ENCODE measurements at places on chromosomes 13 and 19.
A peak's percentile ranks its signal among the peaks of the same experiment; 100 is the strongest.

GRCh38 chr13:113216254-113217048 is 7.0 kb downstream of the CUL4A start:
- no peak for DNase-seq

- peak; percentile 66 for DNase-seq
Measured at GRCh38 chr19:47305309-47305751, 4.3 kb upstream of the C5AR1 start.

GRCh38 chr19:788686-788982 is 8.6 kb upstream of the PTBP1 start:
- no peak for DNase-seq

DNA sequence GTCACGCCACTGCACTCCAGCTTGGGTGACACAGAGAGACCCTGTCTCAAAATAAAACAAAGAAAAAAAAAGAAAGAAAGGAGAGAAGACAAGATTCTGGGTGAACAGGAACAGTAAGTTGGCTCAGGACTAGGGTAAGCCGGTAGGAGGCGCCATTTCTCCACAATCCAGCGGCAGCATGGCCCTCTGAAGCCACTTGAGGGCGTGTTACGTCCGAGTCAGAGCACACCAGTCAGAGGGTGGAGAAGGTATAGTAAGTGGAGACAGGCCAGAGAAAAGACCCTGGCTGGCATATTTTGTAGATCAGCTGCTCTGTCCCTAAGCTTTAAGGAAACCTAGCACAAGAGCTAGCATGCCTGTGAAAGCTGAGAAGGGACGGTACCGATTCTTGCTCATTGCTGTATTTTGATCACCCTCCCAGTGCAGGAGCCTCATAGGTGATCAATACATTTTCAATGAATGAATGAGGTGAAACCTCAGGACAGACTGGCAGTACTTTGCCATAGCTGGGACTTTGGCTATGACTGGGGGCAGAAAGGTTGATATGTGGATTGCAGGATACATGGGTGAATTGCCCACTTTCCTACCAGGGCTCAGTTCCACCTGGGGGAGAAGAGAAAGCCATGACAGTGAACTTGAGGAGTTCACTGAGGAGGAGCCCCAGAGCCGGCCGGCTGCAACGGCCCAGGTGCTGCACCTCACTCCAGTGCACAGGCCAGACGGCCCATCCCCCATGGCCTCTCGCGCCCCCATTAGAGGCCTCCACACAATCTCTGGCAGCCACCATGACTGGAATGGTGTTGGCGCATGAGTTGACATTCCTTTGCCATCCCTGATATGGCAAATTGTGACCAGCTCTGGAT is 23.5 kb downstream of the POU2F2 start:
- DNase-seq, result peak; percentile 85

DNA sequence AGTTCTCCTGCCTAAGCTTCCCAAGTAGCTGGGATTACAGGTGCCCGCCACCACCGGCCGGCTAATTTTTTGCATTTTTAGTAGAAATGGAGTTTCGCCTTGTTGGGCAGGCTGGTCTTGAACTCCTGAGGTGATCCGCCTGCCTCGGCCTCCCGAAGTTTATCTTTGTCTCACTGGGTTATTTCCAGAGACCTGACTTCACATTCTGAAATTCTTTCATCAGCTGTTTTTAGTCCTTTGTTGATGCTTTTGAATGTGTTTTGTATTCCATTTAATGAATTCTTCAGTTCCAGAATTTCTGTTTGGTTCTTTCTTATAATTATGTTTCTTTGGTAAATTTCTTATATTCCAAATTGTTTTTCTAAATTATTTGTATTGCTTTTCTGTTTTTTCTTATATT is 55.4 kb upstream of the MLNR start:
- no peak for DNase-seq

DNA sequence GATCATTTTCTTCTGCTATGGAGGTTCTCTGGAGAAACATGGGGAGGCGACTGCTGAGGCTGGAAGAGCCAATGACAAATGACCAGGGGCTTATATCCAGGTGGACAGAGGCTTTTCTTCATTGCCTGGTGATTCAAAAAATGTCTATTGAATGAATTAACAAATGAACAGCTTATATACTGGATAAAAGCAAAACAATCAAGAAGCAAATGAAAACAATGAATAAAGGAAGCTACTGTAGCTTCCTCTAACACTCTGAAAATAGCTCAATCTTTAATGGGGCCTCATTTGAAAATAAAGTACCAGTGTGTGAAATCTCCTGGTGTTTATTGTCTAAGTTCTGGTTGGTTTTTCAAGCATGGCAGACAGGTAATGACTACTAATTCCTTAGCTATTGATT is 167.5 kb upstream of the TMTC4 start:
- no peak for DNase-seq

DNA sequence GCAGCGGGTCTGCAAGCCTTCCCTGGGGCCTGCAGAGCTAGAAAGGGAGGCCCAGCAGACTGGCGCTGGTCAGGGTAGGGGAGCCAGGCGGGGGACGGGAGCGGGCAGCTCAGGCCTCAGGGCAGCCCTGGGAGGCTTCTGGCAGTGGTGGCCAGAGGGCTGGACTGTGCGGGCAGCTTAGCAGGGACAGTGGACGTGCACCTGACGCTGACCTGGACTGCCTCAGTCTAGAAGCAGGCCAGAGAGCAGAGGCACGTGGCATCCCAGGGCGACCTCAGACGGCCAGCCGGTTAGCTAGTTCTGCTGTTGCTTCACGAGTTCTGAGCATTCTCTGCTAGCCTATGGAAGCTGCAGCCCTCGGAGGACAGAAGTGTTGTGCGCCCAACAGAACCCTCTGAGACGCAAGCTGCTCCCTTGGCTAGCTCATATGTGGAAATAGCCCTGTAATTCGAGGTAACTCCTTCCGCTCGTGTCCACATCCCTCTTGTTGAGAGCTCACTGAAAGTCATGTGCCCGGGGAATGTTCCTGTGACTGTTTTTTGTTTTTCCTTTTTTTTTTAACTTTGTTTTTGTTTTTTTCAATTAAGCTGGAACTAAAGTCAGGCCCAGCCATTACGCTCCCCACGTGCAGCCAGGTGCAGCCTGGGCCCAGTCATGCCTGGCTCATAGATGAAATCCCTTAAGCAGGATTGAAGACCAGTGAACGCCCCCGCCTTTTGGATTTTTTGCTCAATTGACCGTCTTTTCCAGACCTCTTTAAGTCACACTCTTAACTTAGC is 1.9 kb upstream of the FAM174C start:
- no peak for DNase-seq

DNA sequence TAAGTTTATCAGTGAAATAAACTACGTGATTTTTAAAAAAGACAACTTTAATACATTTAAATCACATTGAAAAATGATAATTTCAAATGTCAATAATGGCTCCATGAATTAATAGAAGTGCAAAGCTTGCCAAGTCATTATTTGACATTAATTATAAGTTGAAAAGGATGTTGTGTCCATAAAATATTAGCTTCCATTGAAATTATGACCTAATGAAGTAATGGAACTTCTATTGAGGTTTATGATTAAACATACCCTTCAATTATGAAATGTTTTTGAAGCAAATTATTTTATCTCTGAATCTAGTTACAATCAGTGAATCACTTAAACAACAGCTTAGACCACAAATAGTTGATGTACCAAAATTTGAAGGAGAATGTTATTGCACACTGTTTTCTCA is 144.2 kb downstream of the SLITRK6 start:
- DNase-seq, result no peak

GRCh38 chr13:110018009-110018408 is 231.6 kb upstream of the IRS2 start:
- no peak for DNase-seq

- no peak for DNase-seq
Measured at GRCh38 chr13:51364404-51365008, 25.0 kb downstream of the SERPINE3 start.

- DNase-seq, result no peak
Measured at GRCh38 chr19:5054551-5055456, 85.9 kb downstream of the KDM4B start.

DNA sequence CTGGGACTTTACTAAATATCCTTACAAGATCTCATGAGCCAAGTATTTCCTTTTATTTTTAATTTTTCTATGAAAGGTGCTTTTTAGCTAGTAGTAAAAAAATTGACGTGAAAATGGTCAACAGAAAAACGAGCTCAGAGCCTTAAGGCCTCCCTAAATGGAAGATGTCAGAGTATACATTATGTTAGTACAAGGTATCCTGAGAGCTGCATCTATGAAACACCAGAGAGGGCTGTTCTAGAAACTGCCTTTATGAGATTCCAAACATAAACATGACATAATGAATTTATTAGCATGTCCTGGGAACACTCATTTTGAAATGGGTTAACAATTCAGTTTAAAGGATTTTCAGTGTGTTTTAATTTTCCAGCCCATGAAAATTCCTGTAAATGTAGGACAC is 146.6 kb downstream of the PCDH9 start:
- no peak for DNase-seq

DNA sequence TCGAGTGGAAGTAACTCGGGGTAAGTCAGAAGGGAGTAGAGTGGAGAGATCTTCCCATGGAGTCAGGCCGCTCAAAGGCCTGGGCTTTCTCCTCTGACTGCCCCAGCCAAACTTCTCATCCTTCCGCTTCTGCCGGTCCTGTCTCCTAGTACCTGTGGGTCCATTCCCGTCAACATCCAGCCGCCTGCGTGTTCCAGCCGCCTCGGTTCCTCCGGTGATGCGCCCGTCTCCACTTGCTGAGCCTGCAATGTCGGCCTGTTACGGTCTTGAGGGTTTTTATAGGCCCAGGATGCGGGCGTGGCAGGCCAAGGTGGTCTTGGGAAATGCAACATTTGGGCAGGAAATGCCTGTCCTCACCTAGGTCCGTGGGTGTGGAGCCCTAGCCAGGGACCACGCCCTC is 38.3 kb downstream of the RASL11A start:
- DNase-seq, result no peak

DNA sequence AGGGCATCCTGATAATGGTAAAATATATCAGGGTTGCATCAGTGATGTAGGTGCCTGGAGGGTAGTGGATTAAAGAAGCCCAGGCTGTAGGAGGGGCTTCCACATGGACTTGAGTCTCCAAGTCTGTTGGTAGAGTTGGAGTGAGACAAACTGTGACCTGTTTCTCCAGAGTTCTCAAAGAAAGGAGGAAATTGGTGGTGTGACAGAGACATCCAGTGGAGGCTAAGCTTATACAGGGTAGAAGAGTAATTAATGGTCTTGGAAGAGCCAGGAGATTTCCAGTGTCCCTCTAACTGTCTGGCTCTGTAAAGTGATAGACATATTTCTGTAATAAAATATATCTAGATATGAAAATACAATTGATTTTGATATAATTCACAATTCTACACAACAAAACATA is 61.1 kb downstream of the GPC5 start:
- no peak for DNase-seq

DNA sequence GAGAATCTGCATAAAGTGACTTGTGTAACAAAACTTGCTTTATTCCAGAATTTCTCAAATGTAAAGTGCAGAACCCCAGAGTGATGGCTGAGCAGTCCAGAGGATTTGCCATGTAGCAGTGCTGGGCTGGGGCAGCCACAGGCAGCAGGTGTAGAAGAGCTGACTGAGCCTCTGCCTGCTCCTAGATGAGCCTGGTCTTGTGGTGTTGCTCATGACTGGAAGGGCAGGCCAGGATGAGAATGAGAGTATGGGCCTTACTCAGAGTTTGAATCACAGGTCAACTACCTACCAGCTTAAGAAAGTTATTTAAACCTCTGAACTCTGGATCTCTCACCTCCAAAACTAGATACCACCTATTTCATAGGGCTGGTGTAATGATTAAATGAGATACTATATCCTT is 2.9 kb upstream of the C13orf42 start:
- DNase-seq, result no peak

DNA sequence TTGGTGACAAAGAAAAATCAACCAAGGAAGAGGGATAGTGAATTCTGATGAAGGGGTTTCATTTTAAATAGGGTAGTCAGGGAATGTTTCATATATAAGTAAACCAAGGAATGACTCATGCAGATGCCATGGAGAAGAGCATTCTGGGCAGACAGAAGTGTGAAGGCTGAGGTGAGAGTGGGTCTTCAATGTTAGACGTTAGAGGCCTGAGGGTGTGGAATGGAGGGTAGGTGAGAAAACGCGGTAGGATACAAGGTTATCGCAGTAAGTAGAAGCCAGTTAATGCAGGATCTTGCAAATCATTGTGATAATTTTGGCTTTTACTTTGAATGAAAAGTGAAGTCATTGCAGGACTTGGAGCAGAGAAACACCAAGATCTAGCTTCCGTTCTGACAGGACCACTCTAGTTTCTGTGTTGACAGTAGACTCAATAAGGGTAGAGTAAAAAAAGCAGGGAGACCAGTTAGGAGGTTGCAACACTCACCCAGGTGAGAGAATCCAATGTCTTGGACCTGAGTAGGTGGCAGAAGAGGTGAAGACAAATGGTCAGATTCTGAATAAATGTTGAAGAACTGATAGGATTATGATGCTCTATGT is 225.2 kb upstream of the TMTC4 start:
- DNase-seq, result no peak

DNA sequence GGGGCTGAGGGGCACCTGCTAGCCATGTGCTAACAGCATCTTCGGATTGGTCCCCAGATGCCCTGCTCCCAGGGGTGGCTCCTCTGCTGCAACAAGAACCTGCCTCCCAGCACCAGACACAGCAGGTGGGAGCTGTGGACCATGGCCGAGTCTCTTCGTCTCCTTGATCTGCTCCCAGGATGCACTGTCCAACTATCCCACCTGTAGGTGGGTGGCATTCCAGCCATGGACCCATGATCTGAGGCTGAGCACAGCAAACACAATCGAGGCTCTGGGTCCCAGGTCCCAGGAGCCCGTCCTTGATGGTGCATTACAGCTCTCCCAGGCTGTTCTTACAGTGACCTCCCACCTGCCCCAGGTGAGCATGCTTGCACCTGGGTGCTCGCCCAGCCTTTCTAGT is 1.6 kb downstream of the ZNF837 start:
- DNase-seq, result no peak

- DNase-seq, result peak; percentile 33
Measured at GRCh38 chr13:26050568-26051230, 1.1 kb downstream of the SHISA2 start.

- no peak for DNase-seq
Measured at GRCh38 chr13:39450176-39450575, 152.8 kb downstream of the LHFPL6 start.

DNA sequence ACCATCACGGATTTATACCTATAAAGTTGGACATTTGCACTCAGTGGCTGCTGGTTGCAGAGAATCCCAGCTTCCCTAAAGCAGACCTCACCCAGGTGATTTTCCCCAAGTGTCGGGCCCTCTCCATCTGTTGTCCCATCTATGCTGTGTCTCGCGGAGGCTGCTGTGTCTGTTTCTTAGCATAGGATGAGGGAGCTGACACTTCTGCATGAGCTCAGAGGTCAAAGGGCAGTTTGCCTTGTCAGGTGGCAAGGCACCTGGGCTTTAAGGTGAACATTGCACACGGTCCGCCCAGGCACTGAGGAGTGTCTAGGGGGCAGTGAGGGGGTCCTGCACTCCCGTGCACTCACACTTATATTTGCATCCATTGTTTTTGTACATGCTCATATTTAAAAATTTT is 151.6 kb downstream of the ZIC5 start:
- no peak for DNase-seq

DNA sequence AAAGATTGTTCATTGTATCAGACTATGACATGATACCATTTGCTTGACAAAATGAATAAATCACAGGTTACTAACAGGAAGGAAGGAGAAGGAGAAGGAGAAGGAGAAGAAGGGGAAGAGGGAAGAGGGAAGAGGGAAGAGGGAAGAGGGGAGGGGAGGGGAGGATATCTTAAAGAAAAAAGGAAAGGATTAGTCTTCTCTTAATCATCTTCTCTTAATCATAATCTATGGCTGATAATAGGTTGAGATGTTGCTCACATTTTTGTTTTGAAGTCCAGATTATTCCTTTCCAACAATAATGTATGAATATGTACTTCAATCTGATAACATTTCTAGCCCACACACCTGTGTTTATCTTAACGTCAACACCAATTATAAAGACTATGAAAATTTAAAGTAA is 25.1 kb downstream of the DIAPH3 start:
- no peak for DNase-seq

Measured in activated CD4-positive, CD25-positive, alpha-beta regulatory T cell treated with anti-CD3 and anti-CD28 coated beads, Interleukin-2, amount 50 U/mL, for 72 hours (primary cell).